ENCODE measurements at places on chromosomes 2 and 18.

- DNase-seq, result peak; percentile 59
Measured at GRCh38 chr2:21042958-21043743, 722 bp downstream of the APOB start.

DNA sequence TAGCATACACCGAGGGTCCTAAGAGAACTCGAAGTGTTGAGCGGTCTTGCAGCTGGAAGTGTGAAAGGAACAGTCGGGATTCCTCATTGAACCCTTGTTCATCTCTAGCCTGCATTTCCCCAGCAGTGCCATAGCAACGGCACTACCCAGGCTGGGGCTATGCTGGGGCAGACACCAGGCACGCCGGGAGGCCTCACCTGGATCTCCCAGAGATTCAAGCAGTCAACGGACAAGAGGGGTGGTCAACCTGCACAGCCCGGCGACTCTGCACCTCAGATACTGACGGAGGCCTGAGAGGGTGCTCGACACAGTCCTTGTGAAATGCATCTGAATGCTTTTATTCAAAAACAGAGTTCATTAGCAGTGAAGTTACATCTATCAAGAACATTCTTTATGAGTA lies 604.2 kb downstream of the GALR1 start:
- no peak for DNase-seq

- no peak for DNase-seq
Measured at GRCh38 chr2:220310451-220310861, 683.0 kb downstream of the SLC4A3 start.

GRCh38 chr2:147051248-147051647 lies 793.6 kb upstream of the ACVR2A start:
- DNase-seq, result no peak

GRCh38 chr2:127047716-127048617 lies 59.0 kb downstream of the BIN1 start:
- no peak for DNase-seq

- DNase-seq, result no peak
Measured at GRCh38 chr2:128008074-128008672, 19.7 kb downstream of the SAP130 start.

GRCh38 chr18:28204154-28204553 lies 27.2 kb upstream of the CDH2 start:
- DNase-seq, result no peak

DNA sequence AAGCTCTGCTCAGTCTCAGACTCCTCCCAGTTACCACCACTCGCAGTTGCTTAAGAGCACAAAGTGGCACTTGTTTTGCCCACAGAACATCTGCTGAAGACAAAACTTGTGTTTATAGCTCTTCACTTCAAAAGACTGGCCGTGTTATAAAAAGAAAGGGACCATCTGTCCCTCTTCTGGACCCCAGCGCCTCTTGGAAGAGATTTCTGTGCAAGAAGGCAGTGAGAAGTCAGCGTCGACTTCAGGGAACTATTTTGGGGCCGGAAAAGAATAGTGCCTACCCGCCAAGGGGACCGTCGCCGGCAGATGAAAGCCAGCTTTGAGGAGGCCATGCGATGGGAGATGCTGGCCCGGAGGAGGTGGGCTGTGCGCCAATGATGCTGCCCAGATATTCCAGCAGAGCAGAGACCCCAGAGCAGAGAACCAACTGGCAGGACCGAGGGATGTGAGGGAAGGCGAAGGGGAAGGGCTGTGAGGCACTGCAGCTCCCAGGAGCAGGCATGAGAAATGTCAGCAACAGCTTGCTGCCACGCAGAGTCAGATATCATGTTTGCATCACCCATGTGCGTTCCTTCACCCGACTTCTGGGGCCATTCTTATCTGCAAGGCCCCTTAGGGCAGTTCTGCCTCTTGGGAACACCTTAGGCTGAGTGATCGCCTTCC lies 270.9 kb downstream of the ATAD2B start:
- no peak for DNase-seq

- DNase-seq, result no peak
Measured at GRCh38 chr2:222296311-222296741, 2.5 kb downstream of the PAX3 start.

DNA sequence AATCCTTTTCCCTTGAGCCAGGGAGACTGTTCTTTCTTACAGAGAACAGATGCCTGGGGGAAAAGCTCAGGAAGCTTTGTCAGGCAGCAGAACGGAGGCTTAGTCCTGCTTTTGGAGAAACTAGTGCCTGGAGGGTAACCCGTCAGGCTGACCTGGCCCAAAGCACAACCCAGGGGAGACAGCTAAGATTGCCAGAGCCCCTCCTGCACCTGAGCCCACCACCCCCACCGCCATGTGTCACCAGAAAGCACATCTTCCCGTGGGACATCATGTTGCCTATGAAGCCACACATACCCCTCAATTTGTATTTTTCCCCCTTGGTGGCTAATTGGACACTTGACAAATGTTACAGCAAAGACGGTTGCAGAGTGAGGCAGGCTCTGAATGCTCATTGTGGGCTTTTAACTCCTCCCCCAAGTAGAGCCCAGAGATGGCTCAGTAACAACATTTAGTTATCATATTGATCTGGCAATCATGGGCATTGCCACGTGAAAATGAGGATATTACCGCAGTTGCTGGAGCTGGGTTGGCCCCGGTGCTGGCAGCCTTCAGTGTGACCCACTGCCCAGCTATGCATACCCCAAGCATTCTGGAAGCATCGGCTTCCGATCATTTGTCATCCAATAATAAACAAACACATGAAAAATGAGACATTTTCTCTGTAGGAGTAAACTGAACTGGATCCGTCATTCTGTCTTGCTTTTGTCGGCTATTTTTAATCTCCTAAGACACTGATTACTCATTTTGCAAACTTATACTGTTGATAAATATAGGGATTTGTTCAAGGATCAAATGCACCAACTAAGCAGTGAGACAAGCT lies 229.5 kb downstream of the ATAD2B start:
- no peak for DNase-seq

All from KBM-7 (cell line).